ENCODE measurements at places on chromosomes 16 and 17. TPM values are rescaled to one million over a fixed set of nuclear protein-coding genes. Genes with fewer than 3 reads are reported as not detected.

Gene RNF222
- not detected for total RNA-seq

Gene GPR179
- total RNA-seq, result under 0.01 TPM

Gene CAPNS2
- 0.92 TPM for total RNA-seq

Gene PDE6G
- 0.65 TPM for total RNA-seq

Gene GRAPL
- not detected for total RNA-seq

Gene AOC3
- 1.6 TPM for total RNA-seq

Gene GGT6
- not detected for total RNA-seq

Gene SKA2
- total RNA-seq, result 34.0 TPM

Gene B4GALNT2
- total RNA-seq, result 3.6 TPM
